ENCODE measurements at places on chromosomes 1 and 21.
A peak's percentile ranks its signal among the peaks of the same experiment; 100 is the strongest.

DNA sequence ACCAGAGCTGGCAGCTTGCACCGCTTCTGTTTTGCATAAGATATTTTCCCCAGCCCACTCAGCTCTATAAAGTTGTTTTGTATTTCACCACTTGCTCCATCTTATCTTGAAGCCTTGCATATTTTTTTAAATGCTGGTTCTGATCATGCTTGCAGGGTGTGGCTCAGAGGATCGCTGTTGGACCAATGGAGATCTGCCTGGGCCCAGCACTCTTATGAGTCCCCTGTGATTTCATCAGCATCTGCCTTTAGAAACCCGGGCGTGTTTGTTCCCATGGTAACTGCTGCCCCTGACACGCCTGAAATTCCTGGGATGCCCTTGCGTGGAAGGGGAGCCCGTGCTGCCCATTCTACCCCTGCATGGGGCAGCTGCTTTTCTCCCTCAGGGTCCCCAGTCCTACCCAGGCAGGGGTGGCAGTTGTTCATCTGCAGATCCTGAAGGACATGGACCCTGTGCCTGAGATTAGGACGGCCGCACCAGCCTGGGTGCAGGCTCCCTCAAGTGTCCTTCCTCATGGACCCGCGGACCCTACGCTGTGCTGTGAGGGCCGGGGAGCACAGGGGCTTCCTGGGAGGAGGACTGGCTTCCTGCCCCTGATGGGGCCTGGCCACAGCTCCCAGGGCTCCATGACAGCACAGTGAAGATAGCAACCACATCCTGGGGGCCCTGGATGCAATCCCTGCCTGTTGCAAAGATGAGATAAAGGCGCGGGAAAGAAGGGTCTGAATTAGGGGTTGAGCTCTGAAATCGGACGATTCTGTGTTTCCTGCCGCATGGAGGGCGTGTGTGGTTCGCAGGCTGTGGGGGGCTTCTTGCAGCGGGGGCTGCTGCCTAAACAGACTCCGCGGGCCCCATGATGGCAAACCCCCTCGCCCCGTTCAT is 226.5 kb downstream of the SDCCAG8 start:
- DNase-seq: no peak

GRCh38 chr21:36203603-36203889 is 46.9 kb downstream of the DOP1B start:
- DNase-seq: peak; percentile 84

DNA sequence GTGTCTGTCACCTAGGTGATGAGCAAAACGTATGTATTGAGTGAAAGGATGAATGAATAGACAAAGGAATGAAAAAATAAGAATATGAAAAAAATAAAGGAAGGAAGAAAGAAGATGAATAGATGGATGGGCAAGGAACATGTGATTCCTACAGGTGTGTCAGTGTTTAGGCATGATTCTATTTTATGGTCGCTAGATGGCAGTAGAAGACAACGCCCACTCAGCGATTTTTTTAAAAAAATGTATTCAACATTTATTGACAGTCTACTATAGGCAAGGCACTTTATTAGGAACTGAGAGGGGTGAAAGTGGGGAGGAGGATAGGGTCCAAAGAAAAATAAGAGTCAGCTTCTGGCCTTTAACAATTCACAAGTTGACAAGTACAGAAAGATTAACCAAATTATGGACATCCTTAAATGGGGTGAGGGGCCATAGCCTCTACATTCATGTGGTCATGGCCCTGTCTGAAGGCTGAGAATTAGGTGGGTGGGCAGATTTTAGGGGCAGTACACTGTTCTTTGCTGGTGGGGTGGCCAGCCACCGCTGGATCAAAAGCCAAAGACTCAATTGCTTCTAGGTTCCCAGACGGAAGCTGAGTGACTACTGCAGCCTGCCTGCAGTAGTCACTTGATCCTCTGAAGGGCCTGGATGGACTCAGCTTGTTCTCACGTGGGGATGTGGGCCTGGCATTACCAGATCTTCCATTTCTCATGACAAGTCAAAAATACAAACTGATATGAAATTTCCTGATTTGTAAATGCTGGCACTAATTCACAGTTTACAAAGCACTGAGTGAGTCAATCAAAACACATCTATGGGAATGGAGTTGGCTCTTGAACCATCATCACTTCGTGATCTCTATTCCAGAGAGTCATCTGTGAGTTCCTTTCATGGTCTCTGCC is 83.9 kb downstream of the FASLG start:
- DNase-seq: peak; percentile 29

- DNase-seq: no peak
These were observed 230.2 kb downstream of the PAPPA2 start for GRCh38 chr1:176692988-176693696.

DNA sequence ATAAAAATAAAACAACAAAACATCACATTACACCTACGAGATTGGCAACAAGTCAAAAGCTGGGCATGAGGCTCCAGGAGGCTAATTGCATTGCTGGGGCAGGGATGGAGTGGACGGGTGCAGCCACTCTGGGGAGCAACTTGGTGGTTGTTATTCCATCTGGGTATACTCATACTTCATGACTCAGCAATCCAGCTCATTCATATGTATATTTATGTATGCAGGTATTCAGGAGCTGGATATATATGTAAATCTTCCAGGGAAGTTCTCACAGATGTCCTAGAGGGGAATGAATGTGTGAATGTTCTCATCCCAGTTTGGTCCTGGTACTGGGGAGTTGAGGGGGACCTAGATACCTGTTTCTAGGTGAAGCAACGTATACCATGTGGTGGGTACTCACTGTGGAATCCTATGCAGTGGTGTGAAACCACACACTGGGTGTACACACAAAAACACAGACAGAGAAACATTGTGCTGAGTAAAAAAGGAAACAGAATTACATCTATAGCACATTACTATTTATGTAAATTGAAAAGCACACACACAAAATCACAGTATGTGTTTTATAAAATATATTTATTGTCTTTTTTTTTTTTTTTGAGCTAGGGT is 79.7 kb upstream of the RAB4A start:
- peak; percentile 29 for DNase-seq

DNA sequence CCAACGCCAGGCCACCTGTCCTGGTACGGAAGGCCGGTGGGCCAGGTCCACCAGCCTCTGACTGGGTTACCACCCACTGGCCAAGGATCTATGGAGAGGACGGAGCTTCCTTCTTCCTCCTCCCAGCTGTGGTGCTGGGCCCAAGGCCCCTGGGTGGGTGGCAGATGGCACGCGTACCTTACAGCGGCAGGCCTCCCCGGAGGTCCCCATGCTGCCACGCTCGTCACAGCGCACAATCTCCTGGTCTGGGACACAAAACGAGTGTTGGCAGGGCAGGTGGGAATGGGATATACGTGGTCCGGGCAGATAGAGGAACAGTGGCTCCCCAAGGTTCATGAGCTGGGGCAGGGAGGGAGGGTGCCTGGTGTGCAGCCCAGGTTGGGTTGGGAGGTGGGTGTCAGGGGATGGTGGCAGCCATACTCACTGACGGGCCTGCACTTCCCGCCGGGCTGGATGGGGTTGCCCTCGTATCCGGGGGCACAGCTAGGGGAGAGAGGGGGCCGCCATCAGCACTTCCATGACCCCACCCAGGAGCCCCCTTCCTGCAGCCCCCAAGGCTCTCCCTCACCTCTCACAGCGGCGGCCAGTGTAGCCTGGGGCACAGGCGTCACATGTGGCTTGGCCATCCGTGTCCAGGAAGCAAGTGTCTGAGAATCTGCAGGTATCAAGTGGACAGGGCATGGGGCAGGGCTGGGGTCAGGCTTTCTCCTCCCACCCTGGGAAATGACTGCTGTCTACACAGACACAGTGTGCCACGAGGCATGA is 58.9 kb downstream of the HSPG2 start:
- DNase-seq: no peak

- DNase-seq: no peak
These were observed 9.2 kb downstream of the SRSF4 start for GRCh38 chr1:29172415-29172939.

GRCh38 chr1:232317350-232317749 is 312.6 kb downstream of the SIPA1L2 start:
- DNase-seq: peak; percentile 30

- DNase-seq: no peak
These were observed 178.6 kb upstream of the NRIP1 start for GRCh38 chr21:15243406-15243805.

DNA sequence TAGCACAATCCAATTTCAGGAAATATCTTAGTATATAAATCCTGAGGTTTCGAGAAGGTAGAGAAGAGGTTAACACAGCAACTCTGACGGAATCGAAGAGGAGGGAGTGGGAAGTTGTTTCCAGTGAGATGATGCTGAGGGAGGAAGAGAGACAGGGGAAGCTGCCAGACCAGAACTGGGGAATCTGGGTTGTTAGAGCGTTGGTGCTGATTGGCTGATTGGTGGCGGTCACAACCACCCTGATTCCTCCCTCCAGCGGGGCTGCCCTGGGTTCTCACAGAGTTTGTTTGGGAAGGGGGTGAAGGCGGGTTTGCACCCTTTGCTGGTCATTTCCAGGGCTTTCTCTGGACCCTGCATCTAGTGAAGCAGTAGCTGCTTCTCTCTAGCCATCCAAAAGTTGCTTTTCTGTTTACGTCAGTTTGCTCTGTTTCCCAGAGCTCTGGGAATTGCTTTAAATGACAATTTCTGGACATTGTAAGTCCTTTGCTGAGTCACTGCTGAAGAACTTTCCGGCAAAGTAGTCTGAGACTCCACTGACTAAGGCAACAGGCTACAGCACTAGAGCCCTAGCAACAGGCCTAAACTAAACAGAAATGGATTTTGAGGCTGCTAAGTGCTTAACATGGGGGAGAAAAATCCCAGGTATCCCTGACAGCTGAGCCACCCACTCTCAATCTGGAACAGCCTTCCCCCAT is 90.1 kb downstream of the TENT5C start:
- peak; percentile 56 for DNase-seq

- peak; percentile 49 for DNase-seq
These were observed 129.5 kb upstream of the ERRFI1 start for GRCh38 chr1:8155528-8156186.

DNA sequence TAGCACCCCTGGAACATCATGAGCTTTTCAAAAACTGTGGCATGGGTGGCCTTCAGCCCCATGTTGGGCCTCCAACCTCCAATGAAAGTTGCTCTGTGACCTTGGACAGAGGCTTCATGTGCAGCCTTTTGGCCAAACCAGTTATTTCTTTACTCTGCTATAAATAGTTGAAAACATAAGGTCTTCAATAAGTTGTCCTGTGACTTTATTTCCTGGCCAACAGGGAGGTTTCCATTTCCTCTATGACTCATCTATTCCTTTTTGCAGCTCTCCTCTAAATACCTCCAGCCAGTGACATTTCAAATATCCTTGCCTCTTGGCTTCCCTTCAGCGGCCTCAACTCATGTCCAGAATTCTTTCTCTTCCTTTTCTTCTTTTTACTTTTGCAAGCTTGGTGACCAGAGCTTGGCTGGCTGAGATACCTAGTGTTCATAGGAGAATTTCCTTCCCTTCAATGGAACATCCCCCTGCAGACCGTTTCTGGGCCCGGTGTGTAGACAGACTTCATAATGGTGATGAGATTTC is 22.7 kb upstream of the TRIM67 start:
- DNase-seq: peak; percentile 19

DNA sequence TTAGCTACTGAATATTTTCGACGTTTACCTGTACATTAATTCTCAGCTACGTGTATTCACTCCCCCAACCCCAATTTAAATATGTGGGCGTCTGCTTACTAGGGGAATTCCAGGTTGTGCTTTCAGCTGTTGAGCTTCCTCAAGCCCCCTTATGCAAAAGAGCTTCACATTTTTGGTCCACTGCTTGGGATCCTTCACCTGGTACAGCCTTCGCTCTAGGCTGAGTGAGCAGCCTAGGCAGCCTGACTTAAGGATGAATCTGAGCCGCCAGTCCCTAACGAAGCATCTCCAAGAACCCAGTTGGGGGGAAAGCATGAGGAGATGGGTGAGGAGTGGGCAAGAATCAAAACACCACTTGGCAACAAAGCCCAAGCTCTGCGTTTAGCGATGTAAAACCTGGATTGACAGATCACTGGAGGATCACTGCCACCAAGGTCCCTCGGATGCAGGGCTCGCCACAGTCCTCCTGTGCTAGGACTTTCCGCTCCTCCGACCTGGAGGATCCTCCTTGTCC is 674 bp downstream of the BCL10 start:
- DNase-seq: no peak

GRCh38 chr21:33041981-33042380 is 16.2 kb downstream of the OLIG2 start:
- DNase-seq: peak; percentile 10

- DNase-seq: no peak
These were observed 621.6 kb upstream of the CHRM3 start for GRCh38 chr1:238764779-238765178.

DNA sequence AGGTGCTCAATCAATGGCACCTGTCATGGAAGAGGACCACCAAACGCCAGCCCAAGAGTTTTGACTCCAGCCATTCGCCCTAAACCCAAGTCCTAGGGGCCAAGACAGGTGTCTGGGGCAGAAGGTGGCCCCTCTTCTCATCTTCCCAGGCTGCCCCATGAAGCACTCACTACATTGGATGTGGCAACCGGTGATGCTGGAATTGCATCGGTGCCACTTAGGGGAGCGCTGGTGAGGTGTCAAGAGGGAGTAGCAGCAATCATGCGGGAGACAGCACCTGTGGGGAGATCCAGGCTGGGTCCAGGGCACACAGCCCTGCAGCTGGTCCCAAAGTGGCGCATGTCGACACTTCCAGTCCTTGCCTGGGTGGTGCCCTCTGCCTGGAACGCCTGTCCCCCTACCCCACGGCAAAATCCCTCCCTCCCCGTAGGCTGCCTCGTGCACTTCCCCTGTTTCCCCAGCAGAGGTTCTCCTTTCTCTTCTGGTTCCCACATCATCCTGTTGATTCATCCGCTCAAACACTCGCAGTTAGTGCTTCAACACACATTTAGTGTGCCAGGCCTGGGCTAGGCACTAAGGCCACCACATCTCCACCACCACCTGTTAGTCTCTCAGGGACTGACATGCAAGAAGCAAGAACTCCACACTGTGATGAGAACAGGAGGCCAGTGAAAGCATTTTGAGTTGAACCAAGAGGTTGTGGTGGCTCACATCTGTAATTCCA is 18.5 kb downstream of the PLA2G2D start:
- DNase-seq: peak; percentile 37

DNA sequence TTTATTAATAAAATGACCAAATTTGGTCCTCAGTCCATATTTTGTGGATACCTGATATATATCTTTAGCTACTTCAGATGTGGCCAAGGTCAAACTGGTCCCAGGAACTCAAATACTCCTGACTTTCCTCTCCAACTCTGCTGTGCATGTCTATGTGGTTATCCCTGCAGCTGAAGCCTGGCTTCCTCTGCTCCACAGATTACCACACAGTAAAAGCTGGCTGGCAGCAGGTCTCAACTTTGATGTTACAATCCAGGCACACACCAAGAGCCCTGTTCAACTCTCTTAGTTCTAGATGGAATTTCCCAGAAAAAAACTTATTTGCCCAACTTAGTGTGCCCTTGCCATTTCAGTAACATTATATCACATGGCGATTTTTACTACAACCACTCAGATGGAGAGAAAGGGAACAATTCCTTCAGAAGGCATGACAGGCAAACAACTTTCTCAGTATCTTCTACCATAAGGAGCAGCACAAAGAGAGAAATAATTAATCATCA is 479.5 kb downstream of the PLPP3 start:
- no peak for DNase-seq

- DNase-seq: no peak
These were observed 89.1 kb downstream of the CLEC20A start for GRCh38 chr1:178407655-178408054.

GRCh38 chr1:9549955-9550546 is 10.8 kb downstream of the SLC25A33 start:
- DNase-seq: no peak

All from RCC 7860 (cell line).